ENCODE measurements at places on chromosomes 5 and 9.
A peak's percentile ranks its signal among the peaks of the same experiment; 100 is the strongest.

GRCh38 chr5:115351356-115352195 lies 55.1 kb upstream of the CCDC112 start:
- no peak for DNase-seq

DNA sequence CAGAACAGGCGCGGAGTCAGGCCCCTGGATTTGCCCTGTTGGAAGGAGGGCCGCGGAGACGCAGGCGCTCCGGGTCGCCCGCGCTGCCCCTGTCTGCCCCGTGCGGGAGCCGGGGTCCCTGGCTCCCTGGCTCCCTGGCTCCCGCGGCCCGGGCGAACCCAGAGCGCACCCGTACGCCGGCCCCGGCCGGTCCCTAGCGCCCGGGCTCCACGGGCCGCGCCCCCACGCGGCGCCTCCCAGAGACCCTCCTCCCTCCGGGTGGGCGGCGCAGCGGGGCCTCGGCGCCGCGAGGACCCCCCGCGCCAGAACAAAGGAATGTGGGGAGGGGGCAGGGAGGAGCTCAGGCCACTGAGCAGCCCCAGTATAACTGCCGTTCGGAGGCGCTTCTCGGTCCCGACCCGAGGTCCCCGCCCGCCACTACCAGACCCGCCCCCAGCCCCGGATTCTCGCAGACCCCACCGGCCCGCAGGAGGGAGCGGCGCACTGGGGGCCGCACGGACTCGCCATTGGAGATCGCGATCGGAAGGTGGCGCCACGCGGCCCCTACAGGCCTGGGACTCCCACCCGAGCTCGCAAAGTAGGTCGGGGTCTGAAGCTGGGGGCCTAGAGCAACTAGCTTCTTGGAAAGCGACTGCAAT lies 2.4 kb downstream of the NFIL3 start:
- DNase-seq, result no peak

GRCh38 chr9:7245976-7246580 lies 488.3 kb downstream of the KDM4C start:
- DNase-seq, result no peak

DNA sequence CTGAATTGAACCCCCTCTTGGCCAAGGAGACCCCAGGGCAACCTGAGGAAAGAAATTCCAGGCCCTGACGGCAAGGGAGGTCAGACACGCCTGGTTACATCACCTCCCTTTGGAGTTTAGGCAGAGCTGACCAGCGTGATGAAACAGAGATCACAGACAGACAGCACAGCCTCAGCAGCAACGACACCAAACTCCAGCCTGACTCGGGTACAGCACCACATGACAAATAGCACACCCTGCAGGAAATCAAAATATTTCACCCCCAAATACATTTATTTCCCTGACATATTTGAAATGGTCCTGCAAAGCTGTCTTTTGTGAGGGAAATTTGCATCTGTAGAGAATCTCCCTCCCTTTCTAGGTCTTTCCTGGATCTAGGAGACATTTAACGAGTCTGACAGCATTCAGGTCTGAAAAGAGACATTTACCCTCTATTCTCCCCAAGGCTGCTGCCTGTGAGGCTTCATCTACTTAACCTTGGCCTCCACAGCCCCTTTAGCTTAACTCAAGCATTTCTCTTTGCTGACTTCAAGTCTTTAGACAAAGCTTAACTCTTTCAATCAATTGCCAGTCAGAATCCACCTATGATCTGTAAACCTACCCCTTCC lies 2.6 kb downstream of the QSOX2 start:
- no peak for DNase-seq

- DNase-seq, result peak; percentile 21
Observed at GRCh38 chr5:180605554-180606214, 14.4 kb upstream of the SCGB3A1 start.

GRCh38 chr9:71608825-71609447 lies 159.4 kb downstream of the CEMIP2 start:
- DNase-seq, result no peak

- DNase-seq, result no peak
Observed at GRCh38 chr5:123517476-123517875, 5.5 kb downstream of the CSNK1G3 start.

DNA sequence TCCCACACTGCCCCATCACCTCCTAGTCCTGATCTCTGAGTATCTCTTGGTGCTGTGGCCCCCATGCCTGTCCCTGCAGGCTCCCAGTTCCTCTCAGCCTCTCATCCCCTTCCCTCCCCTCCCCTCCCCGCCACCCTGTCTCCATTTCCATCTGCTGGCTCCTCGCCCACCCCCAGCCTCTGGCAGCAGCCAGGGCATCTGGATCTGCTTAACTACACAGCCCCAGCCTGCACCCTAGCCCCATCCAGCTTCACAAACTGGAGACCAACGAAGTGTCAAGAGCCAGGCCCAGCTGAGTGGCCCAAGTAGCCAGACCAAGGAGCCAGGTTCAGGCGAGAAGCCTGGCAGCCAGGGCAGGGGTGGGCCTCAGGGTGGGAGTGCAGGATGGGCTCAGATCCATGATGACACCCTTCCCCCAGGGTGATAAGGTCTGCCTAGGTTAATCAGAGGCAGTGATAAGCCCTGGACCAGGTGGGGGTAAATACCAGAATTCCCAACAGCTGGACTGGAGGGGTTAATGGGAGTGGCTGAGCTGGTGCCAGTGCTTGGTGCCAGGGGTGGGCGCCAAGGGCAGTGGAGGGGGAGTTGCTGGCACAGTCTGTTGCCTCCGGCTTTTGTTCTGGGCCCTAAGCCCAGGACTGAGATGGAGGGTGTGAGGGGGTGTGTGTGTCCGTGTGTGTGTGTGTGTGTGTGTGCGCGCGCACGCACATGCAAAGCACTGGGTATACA lies 2.5 kb downstream of the IL11RA start:
- no peak for DNase-seq

DNA sequence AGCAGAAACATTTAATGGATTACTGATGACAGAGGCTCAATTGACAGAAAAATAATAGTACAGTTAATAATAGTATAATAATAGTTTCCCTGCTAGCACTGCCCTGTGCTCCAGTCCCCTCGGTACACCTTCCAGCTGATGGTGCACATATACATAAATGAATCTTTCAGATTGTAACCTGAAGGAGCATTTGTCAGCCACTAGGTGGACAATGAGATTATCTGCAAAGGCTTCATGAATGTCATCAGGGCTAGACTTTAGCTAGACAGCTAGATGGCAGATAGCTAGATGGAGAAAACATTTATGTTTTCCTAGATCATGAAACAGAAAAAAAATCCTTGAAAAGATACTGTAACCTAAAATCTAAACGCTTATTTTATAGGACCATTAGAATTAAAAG lies 304.4 kb upstream of the SMC2 start:
- peak; percentile 32 for DNase-seq
